ENCODE measurements at places on chromosomes 6 and 20.

- no peak for DNase-seq
Observed at GRCh38 chr20:47972916-47973309, 187.6 kb upstream of the SULF2 start.

DNA sequence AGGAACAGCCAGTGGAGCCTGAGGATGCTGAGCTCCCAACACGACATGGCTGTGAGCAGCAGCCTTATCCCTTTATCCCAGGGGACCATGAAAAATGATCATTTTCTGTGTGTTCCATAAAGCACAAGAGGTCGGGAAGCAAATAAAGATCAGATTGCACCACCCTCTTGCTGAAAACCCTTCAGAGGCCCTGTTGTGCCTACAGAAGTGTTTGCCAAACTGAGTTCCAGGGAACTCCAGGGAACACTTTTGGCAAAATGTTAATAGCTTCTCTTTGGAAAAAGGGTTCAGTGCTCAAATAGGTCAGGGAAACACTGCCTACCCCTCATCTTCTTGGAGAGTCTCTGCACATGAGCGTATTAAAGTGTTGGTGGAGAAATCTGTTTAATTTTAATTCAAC, 24.4 kb downstream of the ARMC2 start:
- no peak for DNase-seq

DNA sequence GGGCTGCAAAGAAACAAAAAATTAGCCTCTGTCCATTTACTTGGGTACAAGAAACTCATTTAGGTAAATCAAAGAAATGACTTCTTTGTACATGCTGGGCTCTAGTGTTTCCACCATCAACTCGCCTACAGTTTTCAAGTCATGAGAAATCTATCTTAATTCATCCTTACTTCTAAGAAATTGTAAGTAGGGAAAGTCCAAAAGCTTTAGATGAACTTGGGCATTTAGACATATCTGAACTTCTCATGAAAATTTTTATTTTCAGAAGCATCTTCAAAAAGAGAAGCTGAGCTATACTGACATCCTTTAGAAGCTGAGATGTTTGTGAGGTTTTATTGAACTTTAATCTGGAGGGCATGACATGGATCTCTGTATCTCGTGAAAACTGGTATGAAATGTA, 117.3 kb downstream of the MYB start:
- no peak for DNase-seq

DNA sequence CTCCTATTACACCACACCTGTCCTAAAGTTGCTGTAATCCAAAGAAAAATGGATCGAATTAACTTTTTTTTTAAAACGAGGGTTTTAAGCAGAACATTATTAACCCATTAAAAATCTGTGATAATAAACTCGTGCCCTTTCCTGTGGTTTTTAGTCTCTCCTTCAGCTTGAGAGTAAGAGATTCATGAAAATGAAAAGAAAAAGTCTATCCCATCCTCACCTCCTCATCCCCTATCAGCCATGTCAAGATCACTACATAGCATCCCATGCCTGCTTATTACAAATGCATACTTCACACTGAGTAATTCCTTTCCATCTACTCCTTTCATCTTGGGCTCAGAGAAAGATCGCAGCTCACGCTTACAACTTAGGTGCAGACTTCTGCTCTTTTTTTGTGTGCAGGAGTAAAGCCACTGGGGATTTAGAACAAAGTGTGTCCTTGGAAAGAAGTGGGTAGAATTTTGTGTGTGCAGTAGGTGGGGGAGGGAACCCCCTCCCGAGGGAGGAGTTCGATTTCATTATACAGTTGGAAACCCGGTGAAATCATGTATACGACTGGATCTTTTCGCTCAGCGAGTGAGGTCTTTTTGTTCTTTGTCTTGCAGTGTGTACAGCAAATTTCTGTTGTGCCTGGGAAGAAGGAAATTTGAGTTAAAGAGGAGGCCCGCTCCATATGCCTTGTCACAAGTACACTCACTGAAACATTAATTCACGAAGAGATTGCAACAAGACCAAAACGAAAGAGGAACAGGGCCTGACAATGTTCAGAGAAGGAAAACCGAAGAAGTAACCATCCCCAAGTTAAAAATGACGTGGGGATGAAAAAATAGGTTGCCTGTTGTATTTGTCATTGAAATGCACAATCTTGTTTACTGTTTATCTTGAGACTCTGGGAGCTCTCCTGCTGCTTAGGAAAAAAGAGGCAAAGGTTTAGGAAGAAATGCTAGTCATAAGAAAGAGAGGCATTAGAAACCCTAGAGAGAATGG, 146.5 kb upstream of the ZNF217 start:
- DNase-seq: no peak

- no peak for DNase-seq
Observed at GRCh38 chr6:14767226-14767625, 478.6 kb upstream of the JARID2 start.

DNA sequence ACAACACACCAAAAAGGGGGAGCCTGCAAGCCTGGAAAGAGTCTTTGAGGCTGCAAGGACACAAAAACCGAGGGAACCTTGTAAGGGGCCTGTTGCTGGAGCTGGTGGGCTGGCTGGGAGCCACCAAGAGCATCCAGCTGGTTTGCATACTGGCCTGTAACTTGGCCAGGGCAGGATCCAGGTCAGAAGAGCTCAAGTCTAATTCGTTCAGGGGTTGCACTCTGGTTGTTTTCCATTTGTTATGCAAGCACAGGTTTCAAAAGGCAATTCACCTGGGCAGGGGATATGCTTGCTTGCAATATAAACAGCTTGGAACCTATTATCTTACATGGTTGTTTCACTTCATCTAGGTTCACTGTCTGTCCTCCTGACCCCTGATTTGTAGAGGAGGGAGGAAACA, 98.3 kb upstream of the GCM1 start:
- DNase-seq: no peak

- DNase-seq: no peak
Observed at GRCh38 chr20:49285233-49285668, 7.4 kb upstream of the ZNFX1 start.

DNA sequence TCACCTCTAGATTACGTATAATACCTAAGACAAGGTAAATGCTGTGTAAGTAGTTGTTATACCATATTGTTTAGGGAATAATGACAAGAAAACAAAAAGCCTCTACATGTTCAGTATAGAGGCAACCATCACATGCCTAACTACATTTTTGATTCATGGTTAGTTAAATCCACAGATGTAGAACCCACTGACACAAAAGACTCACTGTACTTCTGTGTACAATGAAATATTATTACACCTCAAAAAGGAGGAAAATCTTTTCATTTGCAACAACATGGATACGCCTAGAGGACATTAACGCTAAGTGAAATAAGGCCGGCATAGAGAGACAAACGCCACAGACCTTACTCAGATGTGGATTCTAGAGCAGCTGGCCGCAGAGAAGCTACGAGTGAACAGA, 50.5 kb downstream of the NINL start:
- DNase-seq: no peak

DNA sequence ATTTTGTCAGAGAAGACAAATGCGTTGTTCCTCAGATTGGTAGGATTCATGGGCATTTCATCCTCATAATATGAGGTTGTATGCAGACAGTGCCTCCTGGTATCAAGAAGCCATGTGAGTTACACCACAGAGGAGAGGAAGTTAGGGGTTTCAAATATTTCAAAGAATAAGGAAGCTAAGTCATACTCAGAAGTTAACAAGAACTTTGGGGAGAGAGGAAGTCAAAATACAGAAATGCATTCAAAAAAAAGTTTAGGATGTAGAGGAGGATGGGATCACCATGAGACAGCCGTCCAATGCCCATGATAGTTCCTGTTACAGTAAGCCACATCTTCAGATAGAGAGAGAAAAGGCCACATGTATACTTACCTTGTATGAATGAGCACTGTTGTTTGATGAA, 22.3 kb downstream of the HLA-DOB start:
- no peak for DNase-seq

DNA sequence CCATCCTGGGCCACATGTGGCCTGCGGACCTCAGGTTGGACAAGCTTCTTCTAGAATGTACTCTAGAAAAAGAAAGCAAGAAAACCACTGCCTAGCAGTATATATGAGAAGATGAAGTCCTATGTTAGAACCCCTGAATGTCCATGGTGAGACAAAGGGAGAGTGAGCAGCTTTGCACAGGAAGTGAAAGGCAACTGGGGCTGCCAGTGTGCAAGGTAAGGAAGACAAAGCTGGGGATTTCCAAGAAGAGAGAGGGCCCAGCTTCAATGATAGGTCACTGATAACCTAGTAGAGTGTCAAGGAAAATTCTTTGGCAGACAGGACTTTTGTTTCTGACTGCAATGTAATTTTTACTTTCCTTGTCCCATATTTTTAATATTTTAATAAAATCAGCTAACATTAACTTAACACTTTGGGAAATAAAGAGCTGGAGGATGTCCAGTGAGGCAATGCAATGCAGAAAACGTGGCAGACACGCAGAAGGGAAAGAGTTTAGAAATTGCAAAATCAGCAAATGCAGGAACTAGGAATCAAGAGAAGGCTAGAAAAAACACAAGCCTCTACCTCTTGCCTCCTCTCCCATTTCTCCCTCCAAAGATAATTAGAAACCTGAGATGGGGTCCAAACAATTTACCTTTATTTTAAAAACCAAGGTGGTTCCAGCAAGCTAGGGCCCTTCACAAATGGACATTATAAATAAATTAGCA, 47.4 kb downstream of the CYP39A1 start:
- no peak for DNase-seq

DNA sequence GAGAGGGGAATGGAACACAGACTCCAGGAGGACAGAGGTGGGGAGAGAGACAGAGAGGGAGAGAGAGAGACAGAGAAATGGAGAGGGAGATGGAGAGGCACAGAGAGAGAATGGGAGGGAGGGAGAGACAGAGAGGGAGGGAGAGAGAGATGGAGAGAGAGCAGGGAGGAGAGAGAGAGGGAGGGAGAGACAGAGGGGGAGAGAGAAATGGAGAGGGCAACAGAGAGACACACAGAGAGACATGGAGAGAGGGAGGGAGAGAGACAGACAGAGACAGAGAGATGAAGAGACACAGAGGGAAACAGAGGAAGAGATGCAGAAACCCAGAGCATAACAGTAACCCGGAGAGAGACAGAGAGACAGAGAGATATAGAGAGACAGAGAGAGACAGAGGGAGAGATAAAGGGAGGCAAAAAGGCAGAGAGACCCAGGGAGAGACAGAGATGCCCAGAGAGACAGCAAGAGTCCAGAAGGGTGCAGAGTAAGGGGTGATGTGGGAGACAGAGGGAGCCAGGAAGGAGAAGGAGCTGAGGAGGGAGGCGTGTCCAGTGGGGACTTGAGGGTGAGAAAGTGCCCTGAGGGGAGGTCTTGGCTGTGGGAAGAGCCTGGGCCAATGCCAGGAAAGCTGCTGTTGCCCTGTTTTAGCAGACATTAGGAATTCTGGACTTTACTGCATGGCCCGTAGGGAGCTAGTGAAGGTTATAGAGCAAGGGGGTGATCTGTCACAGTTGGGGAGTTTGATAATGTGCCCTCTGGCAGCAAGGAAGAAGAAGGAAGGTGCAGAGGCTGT, 78.3 kb downstream of the SRC start:
- DNase-seq: no peak

GRCh38 chr6:166005944-166006899, 161.4 kb downstream of the TBXT start:
- DNase-seq: no peak

DNA sequence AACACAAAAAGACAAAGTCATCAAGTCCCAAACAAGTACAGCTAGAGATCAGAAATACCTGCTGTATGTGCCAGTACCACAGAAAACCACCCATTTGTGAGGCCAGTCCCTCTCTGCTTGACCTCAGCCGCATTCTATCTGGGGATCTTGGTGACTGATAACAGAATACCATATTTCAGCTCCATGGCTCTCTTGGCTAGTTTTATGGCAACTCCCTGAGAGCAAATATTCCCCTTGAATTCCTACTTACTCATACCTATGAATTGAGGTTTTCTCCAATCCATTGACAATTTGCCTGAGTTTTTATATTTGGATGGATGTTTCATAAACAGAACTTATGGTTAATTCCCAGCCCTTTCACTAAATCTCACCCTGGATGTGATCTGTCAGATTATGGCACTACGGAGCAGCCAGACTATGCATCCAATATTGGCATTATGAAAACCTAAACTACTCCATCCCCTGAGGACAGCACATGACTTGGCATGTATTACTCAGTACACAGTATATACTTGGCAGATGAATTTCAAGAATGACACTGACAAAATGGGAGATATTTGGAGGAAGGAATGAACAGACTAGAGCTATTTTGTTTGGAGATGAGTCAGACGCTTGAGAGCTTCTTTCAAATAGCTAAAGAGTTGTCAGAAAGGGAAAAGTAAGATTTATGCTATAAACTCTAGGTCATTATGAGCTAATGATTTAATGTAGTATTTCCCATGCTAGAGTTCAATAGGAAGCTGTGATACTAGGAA, 95.7 kb downstream of the PRDM1 start:
- no peak for DNase-seq

- no peak for DNase-seq
Observed at GRCh38 chr6:167560673-167561569, 236.0 kb downstream of the TTLL2 start.

DNA sequence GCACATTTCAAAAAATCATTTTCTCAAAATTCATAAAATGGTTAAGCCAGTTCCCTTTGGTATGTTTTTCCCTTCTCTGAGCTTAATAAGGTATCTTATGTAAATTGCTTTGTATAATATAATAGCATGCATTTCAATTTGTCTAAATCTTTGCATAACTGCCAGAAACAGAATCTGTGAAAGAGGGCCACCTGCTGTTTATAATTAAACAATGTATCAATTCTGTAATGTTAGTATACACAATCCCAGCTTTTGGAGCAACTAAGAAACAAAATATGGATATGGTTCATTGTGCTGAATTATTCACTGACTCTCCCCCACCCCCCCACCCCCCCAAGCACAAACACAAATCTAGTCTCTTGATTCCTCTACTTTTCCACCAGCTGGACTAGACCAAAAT, 54.8 kb downstream of the GPX5 start:
- no peak for DNase-seq

GRCh38 chr6:158631678-158632537, 12.6 kb downstream of the DYNLT1 start:
- DNase-seq: no peak

DNA sequence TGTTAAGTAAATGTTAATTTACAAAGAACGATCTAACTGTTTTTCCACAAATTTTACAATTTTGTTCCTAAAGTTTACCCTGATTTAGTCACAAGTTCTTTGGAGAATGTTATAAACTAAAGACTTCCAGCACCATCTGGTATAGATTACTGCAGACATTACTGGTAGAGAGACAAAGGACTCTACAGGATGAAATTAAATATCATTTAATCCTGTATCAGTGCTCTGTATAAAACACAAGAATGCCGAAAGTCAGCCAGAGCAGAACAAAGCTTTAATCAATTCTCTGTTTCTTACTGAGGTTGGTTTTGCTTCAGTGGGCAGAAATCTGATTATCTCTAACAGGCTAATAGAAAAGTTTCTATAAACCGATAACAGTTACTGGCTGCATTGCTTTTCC, 763.6 kb downstream of the TENT5A start:
- no peak for DNase-seq

GRCh38 chr6:159931112-159931511, 37.8 kb upstream of the IGF2R start:
- DNase-seq: no peak

- DNase-seq: no peak
Observed at GRCh38 chr20:29419378-29419777, 1838.1 kb upstream of the DEFB115 start.
